ENCODE measurements at places on chromosomes 3 and 15.

DNA sequence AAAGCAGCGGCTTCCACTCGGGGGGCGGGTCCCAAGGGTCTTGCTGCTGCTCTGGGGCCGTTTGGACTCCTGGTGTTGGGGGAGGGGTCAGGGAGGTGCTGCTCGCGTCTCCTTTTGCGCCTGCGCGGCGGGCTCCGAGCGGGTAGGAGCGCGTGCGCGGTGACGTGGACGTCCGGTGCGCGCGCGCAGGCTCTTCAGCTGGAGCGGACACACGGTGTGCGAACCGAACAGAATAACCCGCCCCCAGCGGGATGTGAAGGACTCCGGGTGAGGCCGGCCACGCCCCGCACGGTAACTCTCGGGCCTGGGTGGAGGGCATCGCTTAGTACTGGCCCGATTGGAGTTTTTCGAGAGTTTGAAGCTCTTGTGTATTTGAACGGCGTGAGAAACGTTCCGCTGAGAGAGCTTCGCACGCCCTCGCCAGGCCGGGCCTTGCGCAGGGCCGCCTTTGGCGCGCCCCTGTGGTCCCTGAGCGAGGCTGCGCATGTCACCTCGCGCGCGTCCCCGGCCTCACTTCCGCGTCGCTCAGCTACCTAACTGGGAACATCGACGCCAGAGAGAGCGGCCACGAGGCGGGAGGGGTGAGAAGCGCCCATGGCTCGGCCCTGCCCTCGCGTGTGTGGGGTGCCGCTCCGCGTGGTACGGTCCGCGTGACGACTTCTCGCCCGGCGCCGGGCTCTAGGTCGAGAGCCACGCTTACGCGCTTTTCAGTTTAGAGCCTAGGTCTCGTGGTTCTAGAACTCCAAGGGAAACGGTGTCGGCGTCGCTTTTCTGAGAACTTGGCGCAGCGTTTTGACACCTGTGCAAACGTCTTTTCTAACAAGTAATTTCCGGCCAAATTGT is at the start of gene MGA:
TSS of gene MGA (plus strand) at position 171 of the 843 bp plus-strand sequence.
- DNase-seq, result peak; percentile 63

DNA sequence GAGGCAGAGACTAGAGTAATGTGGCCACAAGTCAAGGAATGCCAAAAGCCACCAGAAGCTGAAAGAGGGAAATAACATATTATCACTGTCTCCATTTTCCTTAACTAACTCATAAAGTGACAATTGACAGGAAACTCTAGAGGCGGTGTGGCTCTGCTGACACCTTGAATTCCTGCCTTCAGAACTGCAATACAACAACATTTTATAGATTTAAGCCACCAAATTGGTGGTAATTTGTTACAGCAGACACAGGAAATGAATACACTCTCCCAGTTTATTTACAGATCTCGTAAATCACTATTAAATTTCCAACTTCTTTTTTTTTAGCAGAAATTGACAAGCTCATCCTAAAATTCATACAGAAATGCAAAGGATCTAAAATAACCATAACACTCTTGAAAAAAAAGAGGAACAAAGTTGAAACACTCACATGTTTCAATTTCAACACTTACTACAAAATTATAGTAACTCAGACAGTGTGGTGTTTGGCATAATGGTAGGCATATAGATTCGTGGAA is 449.9 kb downstream of the OTOL1 start:
- no peak for DNase-seq

GRCh38 chr15:90618330-90619125 is 88.8 kb downstream of the CRTC3 start:
- peak; percentile 24 for DNase-seq

GRCh38 chr3:40130721-40131120 is 178.8 kb upstream of the EIF1B start:
- DNase-seq, result no peak

DNA sequence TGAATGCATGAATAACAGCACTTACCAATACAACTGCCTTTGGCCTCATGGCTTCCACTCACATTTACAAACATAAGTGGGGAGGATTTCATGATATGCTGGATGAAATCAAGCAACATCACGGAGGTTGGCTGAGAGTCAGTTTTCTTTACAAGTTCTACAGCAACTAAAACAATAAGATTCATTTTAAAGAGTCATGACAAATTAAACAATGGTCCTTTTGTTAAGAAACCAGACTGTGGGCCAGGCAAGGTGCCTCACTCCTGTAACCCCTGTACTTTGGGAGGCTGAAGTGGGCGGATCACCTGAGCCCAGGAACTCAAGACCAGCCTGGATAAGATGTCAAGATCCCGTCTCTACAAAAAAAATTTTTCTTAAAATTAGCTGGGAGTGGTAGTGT is 12.4 kb downstream of the ATR start:
- no peak for DNase-seq

GRCh38 chr3:17313746-17314145 is 428.7 kb downstream of the TBC1D5 start:
- no peak for DNase-seq

- DNase-seq, result no peak
Measured at GRCh38 chr15:68402432-68403160, 29.4 kb downstream of the ITGA11 start.

DNA sequence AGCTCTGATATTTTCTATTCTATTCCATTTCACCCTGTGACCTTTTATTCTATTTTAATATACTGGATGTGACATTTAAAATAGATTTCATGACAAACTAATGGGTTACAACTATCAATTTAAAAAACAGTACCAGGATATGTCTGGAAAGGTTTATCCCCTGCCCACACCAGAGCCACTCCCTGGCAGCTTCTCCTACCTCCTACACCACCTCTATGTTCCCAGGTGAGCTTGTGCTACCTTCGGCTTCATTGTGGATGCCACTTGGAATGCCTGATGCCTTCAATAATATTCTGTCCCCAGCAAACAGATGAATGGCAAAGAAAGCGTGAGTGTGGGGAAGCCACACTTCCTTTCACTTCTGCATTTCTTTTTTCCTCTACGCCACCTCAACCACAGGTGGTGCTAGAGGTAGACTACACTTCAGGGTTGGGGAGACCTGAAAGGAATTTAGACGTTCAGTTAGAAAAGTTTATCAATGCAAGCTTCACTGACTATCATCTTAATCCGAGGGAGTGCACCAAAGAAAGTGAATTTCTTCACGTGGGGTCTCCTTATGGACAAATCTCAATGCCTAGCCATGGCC is 213.0 kb downstream of the SSR3 start:
- no peak for DNase-seq

DNA sequence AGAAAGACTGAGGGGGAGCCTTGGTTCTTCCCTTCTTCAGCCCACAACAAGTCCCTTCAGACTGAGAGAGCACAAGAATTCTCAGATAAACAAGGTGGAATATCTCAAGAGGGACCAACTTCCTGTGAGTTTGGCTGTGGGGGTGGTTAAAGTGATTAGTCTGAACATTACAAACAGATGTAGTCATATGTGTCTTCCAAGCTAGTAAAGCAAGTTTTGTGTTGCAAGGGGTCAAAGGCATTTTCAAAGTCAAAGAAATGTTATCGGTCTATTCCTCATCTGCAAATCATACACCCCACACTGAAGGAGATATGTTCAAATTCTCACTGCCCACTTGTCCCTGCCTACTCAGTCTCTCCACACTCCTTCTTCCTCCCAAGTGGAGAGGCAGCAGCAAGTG is 242.5 kb downstream of the FAM43A start:
- DNase-seq, result no peak

DNA sequence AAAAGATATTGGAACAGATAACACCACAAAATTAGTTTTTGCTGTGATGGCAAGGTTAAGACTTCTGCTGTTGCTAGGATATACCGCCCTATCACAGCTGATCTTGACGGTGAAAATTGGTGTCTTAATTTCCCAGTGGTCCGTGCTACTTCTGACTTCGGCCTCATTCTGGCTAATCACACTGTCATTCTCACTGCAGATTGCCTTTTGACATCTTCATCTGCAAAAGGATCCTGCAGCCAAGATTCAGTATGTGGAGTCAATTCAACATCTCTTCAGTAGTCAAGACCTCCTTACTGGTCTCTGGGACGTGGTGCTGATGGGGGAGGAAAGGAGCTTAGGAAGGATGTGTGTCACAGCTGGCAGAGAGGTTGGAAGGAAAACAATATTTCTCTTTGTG is 438.6 kb downstream of the WDR72 start:
- DNase-seq, result no peak

- DNase-seq, result no peak
Measured at GRCh38 chr3:165225604-165226003, 29.4 kb upstream of the SLITRK3 start.

- peak; percentile 36 for DNase-seq
Measured at GRCh38 chr15:31442699-31443111, 116.1 kb downstream of the KLF13 start.

DNA sequence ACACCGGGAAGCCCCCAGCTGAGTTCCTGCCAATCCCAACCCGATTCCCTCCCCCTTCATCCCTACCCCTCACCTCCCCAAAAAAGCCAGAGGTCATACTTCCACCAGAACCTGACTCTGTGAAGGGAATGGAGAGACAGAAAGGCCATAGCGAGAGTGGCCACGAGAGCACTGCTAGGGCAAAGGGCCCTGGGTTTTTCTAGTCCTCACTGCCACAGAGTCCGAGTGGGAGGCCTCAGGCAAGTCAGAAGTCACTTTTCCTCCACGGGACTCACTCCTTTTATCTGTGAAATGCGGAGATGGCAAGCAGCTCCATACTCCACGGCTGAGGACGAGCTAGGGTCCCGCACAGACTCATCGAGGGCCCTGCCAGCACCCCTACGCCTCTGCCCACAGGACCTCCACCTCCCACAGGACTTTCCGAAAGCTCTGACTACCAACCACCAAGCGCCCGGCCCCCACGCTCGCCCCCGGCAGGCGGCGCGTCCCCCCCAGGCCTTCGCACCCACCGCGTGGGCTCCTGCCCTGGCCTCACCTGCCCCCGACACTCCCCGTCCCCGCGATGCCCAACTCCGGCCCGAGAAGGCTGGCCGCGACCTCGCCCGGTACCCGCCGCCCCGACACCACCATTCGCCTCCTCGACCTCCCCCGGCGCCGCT is 792 bp downstream of the ATP13A3 start:
- DNase-seq, result no peak

DNA sequence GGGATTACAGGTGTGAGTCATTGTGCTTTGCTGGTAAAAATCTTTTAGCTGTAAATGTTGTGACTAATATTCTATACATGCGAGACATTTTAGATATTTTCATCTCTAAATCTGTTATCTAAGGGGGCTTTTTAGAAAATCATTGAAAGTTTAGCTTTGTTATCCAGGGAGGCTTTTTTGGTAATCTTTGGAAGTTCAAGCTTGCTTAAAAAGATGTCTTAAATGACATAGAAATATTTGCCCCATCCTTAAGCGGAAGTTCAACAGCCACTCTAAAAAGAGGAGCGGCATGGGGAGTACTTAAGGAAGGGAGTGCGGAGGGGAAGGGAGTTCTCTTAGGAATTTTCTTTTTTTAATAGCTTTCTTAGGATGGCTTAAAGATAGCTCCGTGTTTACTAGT is 26.1 kb downstream of the DNAJC13 start:
- no peak for DNase-seq

GRCh38 chr3:125136515-125136914 is 76.0 kb downstream of the SLC12A8 start:
- DNase-seq, result no peak

DNA sequence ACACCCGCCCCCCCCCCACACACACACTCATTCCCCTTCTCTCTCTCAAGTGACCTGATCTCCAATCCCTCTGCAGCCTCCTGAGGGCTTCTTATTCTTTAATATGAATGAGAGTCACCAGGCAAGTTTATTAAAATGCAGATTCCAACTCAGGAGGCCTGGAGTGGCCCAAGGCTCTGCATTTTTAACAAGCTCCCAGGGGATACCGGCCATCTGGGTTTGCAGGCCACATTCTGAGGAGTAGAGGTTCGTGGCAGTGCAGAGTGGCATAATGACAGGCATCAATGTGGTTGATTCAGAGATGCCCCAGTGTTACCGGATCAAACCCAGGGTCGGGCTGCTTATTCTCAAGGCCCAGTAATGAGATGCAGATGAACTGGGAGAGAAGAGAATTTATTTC is 18.9 kb downstream of the EIF1B start:
- DNase-seq, result no peak

- no peak for DNase-seq
Measured at GRCh38 chr15:84035399-84035766, 200.2 kb upstream of the GOLGA6L4 start.

DNA sequence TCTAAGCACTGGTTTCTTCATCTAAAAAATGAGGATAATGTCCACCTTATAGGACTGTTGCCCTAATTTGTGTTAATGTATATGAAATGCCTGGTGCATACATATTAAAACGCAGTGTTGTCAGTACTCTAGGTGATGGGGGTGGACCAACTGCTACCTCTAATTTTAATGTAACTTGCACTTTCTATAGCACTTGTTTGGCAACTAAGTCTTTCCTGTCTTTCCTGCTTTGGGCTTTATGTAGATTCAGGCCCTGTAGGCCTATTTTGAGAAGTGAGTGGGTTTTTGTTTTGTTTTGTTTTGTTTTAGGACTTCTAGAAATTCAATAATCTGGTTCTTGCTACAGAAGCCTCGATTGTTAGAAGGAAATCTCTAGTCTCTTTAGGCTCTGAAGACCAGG is 21.2 kb downstream of the SLC7A14 start:
- no peak for DNase-seq

- no peak for DNase-seq
Measured at GRCh38 chr3:186665625-186666188, at the start of gene HRG. TSS of gene HRG (plus strand) at chr3:186666014. CDS start at chr3:186666032, 18 bp downstream.

DNA sequence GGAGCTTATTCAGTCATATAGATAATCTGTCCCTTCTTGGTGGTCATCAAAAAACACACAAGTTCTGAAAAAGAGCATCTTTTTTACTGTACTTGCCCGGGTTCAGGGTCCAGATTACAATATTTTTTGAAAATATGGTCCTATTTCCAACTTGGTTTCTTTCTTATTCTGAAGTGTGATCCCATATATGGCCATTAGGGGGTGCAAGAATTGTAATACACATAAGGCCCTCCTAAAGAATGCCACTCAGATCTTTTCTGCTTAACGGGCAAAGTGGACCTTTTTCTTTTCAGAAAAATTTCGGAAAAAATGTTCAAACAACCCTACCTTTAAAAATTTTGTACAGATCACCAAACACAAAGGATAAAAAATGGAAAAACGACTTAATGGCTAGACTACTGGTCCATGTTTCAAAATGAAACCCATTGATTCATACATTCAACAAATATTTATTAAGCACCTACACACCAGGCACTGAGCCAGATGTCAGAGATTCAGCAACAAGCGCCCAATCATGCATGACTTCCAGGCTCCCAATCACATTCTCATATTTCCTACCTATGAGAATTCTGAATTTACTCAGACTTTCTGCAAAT is 102.0 kb upstream of the MYRIP start:
- no peak for DNase-seq

- DNase-seq, result no peak
Measured at GRCh38 chr3:15713364-15713763, 84.4 kb downstream of the ANKRD28 start.

- DNase-seq, result peak; percentile 27
Measured at GRCh38 chr15:100114100-100114499, 227.7 kb downstream of the ADAMTS17 start.

DNA sequence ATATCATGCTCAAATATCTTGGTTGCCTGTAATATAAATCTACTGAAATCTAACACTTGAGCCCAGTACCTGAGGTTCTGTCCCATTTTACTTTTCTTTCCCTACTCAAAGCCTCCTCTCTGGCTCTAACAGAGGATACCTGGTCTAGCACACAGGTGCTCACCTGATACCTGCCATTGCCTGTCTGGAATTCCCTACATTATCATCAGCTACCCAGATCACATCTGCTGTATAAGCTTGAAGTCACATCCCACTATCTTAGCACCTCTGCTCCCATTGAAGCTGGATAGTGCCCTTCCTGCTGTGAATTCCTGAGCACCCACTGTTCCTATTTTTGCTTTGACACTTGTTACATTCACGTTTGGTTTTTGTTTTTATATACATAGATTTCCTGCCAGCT is 30.5 kb downstream of the GYG1 start:
- DNase-seq, result no peak
